ENCODE measurements at places on chromosomes 16 and 17.

- DNase-seq, result no peak
Measured at GRCh38 chr16:30416624-30417528, 9.5 kb downstream of the ZNF771 start.

DNA sequence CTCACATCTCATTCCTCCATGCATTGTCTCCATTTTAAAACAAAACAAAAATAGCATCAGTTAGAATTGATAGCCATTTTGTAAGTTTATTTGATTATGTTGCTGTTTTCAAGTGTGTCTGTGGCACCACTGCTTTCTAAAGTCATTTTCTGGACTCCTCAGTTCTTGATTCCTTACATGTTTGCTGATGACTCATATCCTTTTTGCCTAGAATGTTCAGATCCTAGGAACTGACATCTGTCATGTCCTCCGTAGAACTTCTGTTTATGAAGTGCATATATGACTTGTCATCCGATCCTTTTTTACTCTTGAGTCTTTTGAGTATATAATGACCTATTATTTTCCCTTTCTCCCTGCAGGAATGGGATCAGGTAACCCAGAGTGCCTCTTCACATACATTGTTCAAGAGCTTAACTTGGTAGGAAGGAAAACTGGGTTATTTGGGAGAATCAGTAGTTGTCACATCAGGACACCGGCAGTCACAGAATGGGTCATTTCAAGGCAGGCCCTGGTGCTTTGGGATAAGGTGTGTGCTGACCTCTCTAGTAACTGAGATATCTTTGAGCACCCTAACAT, 69.2 kb downstream of the MAP2K4 start:
- peak; percentile 66 for DNase-seq

DNA sequence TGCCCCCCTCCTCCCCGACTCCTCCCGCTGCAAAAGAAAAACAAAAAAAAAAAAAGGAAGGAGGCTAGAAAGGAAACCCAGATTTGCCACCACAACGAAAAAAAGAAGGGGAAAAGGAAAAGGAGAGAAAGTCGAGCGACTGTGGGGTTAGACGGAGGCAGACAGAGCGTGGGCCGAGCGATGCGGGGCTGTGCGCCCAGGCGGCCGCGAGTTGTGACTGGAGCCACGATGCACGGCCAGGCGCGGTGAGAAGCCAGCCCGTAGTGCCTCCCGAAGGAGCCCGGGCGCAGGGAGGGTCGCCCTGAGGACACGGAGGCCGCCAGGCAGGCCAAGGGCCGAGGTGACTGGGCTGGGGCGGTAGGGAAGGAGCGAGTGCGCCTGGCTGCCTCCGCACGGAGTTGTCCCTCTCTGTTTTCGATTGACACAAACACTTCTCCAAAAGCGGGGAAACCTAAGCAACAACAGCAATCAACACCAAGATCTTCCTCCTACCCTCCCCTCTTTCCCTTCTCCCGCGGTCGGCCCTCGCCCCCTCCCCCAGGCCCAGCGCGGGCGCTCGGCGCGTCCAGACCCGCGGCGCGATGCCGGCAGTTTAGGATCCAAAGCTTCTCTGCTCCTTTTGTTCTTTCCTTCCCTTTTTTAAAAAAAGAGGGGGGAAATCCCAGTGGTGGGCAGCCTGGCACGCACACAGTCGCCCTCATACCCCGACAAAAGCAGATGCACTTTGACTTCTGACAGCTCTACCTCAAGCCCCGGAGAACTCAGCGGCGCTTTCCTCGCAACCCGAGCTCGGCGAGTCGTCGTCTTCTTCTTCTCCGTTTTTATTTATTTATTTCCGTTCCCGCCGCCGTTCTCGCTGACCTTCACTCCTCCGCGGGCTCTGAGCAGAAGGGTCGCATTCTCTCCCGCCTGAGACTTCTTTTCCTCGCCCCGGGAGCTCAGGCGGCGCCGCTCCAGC, at the start of gene LHX1:
Gene LHX1 (plus strand): TSS at position 475 of the 958 bp plus-strand sequence. CDS start 723 bp downstream, outside the sequence.
- DNase-seq, result no peak

- no peak for DNase-seq
Measured at GRCh38 chr16:7456211-7456610, 123.6 kb downstream of the RBFOX1 start.

DNA sequence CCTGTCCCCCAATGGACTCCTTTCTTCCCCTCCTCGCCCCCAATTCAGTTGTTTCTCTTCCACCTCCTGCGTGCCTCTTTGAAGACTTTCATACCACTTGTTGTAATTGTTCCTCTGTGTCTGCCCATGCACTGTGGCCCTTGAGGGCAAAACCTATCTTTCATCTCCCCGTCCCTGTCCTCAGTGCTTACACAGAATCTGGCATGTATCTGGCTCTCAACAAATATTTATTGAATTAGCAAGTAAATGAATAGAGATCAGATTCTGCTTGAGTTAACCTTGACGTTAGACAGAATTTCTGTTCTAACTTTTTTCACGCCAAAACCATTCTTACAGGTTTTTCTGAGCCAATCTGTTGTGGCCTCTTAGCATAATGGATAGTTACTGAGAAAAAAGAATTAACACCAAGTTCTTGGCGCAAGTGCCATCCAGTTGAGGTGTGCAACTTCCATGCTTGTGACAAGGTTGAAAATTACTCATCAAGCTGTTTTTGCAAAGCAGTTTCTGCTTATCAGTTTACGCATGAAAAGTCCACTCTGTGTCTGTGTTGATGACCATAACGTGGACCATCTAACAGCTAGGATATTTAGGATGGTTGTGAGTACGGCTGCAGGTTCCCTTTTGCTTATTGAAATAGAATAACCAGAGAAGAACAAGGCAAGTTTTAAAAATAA, 215.1 kb downstream of the PRKCA start:
- DNase-seq, result no peak

GRCh38 chr16:87834005-87834667, 35.2 kb downstream of the SLC7A5 start:
- DNase-seq, result no peak

GRCh38 chr16:27235055-27235937, 32.0 kb downstream of the KDM8 start:
- DNase-seq, result peak; percentile 96

DNA sequence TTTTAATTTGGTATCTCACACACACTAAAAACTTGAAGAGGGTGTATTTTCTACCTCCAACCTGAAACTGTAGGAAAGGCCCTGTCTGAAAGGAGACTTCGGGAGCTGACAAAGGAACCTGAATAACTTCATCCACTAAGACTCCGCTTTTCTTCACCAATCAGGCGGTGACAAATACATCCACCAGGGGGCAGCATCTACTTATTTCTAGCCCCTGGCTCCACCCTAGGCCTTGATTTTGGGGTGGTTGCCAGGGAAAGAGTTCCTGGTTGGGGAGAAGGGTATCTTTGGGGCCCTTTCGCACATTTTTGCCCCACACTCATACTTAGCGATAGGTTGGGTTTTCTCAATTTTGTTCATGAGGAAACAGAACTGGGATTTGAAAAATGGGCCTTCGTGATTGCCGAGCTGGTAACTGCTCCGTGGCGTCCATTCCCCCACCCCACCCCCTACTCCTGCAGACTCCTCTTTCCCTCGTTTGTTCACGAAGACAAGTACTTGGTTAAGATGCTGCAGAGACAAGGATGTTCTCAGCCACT, 4.8 kb upstream of the ARL4D start:
- DNase-seq, result peak; percentile 83

DNA sequence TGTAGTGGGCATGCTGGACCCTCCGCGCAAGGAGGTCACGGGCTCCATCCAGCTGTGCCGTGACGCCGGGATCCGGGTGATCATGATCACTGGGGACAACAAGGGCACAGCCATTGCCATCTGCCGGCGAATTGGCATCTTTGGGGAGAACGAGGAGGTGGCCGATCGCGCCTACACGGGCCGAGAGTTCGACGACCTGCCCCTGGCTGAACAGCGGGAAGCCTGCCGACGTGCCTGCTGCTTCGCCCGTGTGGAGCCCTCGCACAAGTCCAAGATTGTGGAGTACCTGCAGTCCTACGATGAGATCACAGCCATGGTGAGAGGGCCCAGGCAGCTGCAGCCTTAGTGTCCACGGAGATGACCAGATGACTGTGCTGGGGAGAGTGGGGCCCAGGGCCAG, 22.3 kb downstream of the ATP2A1 start:
- no peak for DNase-seq

GRCh38 chr17:79960788-79961522, 74.7 kb downstream of the TBC1D16 start:
- peak; percentile 60 for DNase-seq

- DNase-seq, result no peak
Measured at GRCh38 chr17:73224237-73224636, 31.4 kb downstream of the COG1 start.

DNA sequence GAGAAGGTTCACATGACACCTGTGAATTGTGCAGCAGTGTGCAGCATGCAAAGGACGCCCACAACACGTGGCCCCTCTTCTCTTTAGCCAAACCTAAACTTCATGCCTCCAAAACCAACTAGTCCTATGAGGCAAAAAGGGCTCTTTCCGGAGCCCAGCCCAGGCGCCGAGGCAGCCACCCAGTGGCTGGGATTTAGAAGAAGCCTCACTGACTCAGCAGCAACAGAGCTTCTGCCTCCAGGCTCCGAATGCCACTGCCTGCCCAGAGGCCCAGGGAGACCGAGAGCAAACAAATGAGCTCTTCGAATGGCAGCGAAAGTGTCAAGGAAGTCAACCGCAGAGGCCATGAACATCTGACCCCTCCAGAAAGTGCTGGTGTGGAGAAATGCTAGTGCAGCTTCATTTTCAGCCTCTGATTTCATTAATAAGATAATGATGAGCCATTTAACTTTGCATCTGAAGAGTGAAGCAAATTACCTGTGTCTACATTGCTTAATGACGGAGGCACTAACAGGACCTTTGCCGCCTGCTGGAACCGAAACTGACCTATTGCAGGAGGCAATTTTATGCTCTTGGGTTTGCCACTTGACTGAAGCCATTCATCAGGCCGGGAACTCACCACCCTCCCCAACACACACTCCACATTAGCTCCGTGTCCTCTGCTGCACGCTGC, 157.7 kb upstream of the RPL38 start:
- no peak for DNase-seq

- peak; percentile 8 for DNase-seq
Measured at GRCh38 chr16:19329932-19330331, 44.4 kb downstream of the CLEC19A start.

DNA sequence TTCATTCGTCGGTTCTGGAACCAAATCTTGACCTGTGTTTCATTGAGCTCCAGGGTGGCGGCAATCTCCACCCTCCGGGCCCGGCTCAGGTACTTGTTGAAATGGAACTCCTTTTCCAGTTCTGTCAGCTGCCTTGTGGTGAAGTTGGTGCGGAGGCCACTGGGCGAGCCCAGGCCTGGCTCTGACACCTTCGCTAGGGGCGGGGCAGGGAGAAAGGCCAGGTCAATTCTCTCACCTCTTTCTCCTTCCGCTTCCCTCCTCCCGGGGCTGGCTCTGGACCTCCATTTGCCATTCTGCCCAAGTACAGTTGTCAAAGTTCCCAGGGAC, 1.2 kb downstream of the HOXB1 start:
- no peak for DNase-seq

DNA sequence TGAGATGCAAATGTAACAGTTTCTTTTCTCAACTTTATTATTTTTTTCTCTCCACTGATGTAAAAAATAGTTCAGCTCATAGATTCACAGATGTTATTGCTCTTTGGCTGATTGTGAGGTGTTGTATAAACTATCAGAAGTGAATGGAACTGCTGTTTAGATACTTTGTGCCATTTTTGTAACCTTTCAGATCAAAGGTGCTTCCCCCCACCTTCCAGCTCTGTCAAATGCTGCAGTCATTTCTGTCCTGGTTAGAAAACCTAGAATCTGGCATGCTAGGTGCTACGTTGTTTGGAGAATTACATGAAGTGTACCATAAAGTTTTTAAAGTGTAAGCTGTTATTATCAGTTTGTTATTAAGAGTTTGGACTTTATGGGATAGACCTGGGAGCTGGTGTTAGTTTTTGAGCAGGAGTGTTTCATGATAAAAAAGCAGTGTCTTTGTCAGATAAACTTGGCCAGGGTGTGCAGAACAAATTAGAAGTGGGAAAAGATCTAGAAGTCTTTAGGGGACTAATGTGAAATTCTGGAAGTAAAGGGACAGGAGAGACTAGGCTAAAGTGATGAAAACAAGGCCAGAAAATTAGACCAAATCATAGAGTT, 1.8 kb upstream of the WIPI1 start:
- no peak for DNase-seq

GRCh38 chr17:53420035-53420641, 402.6 kb upstream of the KIF2B start:
- no peak for DNase-seq

GRCh38 chr17:42106009-42106408, 6.5 kb downstream of the DHX58 start:
- DNase-seq, result no peak

DNA sequence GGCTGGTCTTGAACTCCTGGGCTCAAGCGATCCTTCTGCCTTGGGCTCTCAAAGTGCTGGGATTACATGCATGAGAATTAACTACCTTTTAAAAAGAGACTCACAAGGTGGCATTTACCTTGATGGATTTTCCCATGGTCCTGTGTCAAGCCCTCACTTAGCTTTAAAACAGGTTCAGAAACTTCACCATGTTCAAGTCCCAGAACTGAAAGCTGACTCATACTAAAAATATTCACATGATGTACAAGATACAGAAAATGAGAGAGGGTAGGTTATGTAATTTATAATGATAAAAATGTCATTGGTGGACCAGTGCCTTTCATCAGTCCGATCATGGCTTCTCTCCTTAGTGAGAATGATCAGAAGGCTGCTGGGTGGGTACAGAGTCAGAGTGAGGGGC, 4.3 kb upstream of the AKAP1 start:
- DNase-seq, result no peak

DNA sequence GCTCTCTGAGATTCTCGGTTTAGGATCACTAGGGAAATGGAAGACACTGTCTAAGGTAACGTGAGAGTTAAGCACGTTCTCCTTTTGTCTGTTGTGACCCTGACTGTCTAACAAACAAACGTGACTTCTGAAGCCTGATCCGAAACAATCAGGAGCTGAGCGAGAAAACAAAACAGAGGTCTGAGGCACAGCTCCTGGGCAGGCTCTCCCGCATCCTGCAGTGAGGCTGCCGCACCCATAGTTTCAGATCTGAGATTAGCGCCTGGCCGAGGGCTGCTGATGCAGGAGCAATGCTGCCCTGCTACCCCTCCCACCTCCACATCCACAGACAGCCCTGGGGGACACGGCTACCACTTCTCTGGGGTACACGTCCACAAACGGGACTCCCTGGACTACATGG, 46.7 kb downstream of the RNF157 start:
- DNase-seq, result no peak

GRCh38 chr17:13490427-13490826, 111.3 kb downstream of the HS3ST3A1 start:
- no peak for DNase-seq

- no peak for DNase-seq
Measured at GRCh38 chr16:85286066-85286831, 174.0 kb upstream of the CIBAR2 start.

- no peak for DNase-seq
Measured at GRCh38 chr16:58425756-58426494, 33.7 kb downstream of the GINS3 start.

DNA sequence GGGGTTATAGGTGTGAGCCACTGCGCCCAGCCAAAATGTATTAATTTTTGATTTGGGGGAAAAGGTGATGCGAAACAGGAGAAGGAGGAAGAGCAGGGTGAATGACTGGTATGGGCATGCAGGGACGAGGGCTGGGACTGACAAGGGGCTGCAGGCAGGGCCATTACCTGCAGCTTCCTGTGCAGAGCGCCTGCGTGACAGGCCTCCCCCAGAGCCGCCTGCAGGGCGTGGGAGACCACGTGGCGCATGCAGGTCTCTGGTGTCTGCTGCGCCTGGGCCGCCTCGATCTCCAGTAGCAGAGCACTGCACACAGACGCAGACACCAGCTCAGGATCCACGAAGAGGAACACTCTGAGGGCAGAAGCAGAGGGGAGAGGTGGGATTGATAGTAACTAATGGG, 32.4 kb downstream of the PIK3R6 start:
- no peak for DNase-seq
